ENCODE measurements at places on chromosomes 12 and 14.
A peak's percentile ranks its signal among the peaks of the same experiment; 100 is the strongest.

DNA sequence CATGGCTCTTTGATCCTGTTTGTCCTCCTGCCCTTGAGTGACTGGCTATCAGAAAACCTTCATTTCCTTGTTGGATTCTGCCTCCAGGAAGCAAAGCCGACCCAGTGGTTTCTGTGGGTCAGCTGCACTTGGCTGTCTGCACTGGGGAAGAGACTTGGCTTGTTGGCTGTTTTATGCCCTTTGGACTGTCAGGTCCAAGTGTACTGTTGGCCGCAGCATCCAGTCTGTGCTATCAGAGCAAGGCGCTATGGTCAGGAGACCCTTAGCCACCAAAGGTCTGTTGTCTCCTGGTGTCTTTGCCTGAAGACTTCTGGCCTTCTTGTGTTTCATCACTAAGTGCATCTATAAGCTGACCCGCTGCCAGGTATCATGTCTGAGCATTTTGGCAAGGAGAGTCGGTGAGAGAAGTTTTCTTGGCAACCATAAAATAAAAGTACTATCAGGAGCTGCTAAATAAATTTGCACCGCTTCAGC is 177.4 kb upstream of the HIF1A start:
- peak overlapping the region; percentile 24 for H3K4me3 ChIP-seq
- peaks cover 74% of the 10 kb centered on the region for H3K36me3 ChIP-seq
- H3K27me3 ChIP-seq, result no peaks in the 10 kb centered on the region
- peaks cover 92% of the 10 kb centered on the region for H3K4me1 ChIP-seq
- no peak for DNase-seq

DNA sequence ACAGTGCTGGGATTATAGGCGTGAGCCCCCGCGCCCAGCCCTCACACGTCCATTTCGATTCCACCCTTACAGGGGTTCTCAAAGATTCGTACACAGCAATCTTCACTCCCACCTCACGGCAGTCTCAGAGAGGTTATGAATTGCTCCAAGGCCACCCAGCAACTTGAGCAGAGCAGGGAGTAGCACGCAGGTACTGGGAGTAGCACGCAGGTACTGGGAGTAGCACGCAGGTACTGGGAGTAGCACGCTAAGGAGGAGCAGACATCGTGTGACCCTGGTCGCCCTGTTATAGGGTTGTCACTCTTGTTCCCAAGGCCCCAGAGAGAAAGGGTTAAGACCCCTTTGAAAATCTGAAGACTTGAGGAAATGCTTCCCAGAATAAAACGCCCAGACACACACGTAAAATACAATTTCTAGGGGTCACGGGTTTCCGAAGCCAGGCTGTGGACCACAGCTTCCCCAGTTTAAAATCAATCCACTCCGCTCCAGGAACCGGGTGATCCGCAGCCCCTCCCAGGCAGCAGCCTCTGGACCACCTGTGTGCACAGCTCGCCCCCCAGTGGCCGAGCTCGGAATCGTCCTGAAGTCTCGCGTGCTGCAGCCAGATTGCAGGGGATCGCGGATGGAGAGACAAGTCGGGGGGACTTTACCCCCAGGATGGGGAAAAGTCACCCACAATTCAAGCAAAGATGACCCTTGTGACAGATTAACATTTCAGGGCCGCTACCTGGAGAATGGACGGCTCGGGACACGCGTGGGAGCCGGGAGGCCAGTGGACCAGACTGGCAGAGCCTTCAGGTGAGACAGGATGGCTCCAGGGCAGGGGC is 92.0 kb downstream of the SCARB1 start:
- H3K27me3 ChIP-seq, result peaks cover 25% of the 10 kb centered on the region
- peaks cover 49% of the 10 kb centered on the region for H3K4me1 ChIP-seq
- H3K27ac ChIP-seq, result no peak overlapping the region
- peak; percentile 93 for DNase-seq
- peaks cover 9% of the 10 kb centered on the region for H3K36me3 ChIP-seq

DNA sequence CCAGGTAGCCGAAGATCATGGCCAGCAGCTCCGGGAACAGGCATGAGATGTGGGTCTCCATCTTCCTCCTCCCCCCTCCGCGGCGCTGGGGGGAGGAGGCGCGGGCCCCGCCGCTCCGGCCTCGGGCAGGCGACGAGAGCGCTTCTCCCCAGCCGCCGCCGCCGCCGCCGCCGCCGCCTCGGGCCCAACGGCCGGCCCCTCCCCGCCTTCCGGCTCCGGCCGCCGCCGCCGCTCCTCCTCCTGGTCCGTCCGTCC is 448 bp downstream of the FBXL14 start:
- peaks cover 5% of the 10 kb centered on the region for H3K36me3 ChIP-seq
- DNase-seq, result no peak
- H3K27ac ChIP-seq, result no peak overlapping the region
- H3K4me3 ChIP-seq, result peak overlapping the region; percentile 93

DNA sequence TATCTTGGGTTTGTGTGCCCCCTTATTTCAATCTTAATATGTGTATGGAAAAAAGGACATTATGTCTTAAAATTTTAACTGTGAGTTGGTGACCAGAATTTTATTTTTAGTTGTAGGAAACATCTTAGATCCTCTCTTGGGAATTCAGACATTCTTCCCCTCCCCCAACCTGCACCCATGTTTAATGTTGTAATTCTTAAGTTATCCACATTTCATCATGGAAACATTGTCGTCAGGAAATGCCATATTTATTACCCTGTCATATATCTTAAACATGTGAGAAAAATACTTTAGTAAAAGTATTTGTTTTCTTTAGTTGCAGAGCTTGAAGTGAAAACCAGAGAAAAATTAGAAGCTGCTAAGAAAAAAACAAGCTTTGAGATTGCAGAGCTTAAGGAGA is 30.3 kb downstream of the YEATS4 start:
- DNase-seq, result no peak
- H3K4me1 ChIP-seq, result peaks cover 17% of the 10 kb centered on the region
- H3K27ac ChIP-seq, result no peak overlapping the region
- peaks cover 50% of the 10 kb centered on the region for H3K36me3 ChIP-seq
- no peak overlapping the region for H3K4me3 ChIP-seq
- no peaks in the 10 kb centered on the region for H3K27me3 ChIP-seq

DNA sequence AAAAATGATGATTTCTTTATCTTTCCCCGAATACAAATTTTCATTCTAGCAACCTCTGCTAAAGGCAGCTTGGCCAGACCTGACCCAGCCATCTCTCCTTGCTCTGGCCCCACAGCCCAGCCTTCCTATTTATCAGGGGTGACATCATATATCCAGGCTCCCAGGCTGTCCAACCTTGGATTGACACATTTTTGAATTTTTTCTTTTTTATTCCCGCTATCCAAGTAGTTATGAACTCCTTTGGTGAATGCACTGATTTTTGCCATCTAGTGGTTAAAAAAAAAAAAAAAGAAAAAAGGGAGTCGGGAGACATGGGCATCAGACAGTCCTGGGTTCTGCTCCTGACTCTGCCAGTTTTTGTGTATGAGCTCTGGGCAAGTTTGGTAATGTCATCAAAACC is 120.5 kb downstream of the PTPN11 start:
- DNase-seq, result no peak
- H3K36me3 ChIP-seq, result no peaks in the 10 kb centered on the region
- no peak overlapping the region for H3K27ac ChIP-seq
- no peaks in the 10 kb centered on the region for H3K4me1 ChIP-seq
- H3K27me3 ChIP-seq, result peaks cover 12% of the 10 kb centered on the region

GRCh38 chr12:66453120-66453519 is 150.8 kb downstream of the HELB start:
- H3K27ac ChIP-seq, result no peak overlapping the region
- H3K27me3 ChIP-seq, result no peaks in the 10 kb centered on the region
- DNase-seq, result no peak
- H3K4me3 ChIP-seq, result no peak overlapping the region
- H3K4me1 ChIP-seq, result peaks cover 6% of the 10 kb centered on the region
- H3K36me3 ChIP-seq, result no peaks in the 10 kb centered on the region

DNA sequence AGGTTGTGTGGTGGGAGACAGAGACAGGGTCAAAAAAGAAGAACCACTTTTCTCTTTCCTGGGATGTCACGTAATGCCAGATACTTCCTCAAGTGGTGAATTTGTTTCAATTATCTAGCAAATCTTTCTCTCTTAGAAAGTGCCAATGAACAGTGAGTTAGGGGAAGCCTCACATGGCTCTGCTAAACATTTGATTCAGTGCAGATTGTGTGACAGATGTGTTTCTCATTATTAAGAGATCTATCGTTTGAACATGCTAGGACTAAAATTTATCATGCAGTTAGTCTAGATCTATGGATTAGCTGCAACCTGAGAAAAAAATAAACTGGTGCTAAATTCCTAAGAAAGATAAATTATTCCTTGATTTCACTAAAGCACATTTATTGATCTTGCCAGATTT is 247.8 kb downstream of the MDGA2 start:
- no peaks in the 10 kb centered on the region for H3K36me3 ChIP-seq
- H3K4me3 ChIP-seq, result no peak overlapping the region
- H3K4me1 ChIP-seq, result no peaks in the 10 kb centered on the region
- no peak overlapping the region for H3K27ac ChIP-seq
- no peaks in the 10 kb centered on the region for H3K27me3 ChIP-seq

- H3K27ac ChIP-seq, result no peak overlapping the region
- no peaks in the 10 kb centered on the region for H3K27me3 ChIP-seq
- DNase-seq, result no peak
- H3K4me3 ChIP-seq, result no peak overlapping the region
- no peaks in the 10 kb centered on the region for H3K36me3 ChIP-seq
These were observed 214.8 kb upstream of the ALG10B start for GRCh38 chr12:38101753-38102152.

- H3K4me1 ChIP-seq, result peaks cover 10% of the 10 kb centered on the region
- H3K36me3 ChIP-seq, result no peaks in the 10 kb centered on the region
- H3K4me3 ChIP-seq, result no peak overlapping the region
- no peak overlapping the region for H3K27ac ChIP-seq
These were observed 11.4 kb upstream of the ASCL1 start for GRCh38 chr12:102946042-102946441.

DNA sequence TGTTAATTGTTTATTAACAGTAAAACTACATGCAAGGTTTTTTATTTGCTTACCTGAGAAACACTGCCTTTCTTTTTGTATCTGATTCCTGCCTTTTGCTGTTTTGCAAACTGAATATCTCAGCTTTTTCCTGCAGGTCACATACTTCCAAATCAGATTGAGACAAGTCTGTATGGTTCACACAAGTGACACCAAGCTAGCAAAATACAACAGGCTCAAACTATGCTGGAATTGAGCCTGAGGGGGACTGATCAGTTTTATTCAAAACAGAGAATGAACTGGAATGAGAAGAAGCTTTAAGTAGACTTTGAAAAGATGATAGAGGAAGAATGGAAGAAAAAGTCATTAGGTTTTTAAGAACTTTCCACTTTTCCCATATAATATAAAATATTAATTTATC is 12.2 kb upstream of the CDK17 start:
- H3K27ac ChIP-seq, result no peak overlapping the region
- peaks cover 19% of the 10 kb centered on the region for H3K4me1 ChIP-seq
- no peak overlapping the region for H3K4me3 ChIP-seq
- no peaks in the 10 kb centered on the region for H3K27me3 ChIP-seq
- no peak for DNase-seq
- H3K36me3 ChIP-seq, result no peaks in the 10 kb centered on the region

- no peaks in the 10 kb centered on the region for H3K27me3 ChIP-seq
- no peak overlapping the region for H3K4me3 ChIP-seq
- H3K4me1 ChIP-seq, result no peaks in the 10 kb centered on the region
- peaks cover 13% of the 10 kb centered on the region for H3K36me3 ChIP-seq
- H3K27ac ChIP-seq, result no peak overlapping the region
- DNase-seq, result no peak
These were observed 15.8 kb downstream of the NGDN start for GRCh38 chr14:23485326-23485725.

DNA sequence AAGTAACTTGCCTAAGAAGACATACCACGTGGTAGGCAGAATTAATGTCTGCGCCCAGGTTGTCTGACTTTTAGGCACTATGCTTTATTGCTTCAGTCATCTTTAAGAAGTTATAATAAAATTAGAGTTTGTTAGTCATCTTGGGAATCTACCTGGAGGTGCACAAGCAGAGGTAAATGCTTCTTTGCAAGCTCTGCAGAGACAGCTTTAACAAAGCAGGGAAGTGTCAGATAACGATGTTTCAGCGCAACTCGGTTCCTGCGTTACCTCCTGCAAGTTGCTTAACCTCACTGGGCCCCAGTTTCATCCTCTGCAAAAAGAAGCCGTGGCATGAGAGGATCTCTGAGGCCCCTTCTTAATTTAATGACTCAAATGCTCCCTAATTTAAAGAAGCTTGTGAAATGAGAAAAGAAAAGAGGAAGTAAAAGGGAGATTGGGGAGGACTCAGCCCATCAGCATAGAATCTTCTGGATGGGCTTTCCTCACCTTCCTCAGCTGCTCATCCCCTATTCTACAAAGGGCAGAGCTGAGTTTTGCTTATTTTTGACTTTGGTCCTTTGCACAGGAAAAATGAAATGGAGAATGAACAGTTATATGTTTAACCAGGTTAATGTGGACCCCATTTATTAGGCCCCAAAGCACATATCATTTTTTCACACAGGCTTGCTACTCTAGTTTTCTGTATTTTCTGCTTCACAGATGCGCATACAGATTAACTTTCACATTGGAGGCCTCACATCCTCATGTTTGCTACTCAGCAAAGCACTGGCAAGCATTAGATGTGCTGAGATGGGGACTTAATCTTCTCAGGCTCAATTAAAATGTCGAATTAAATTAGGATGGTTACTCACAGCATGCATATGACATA is 5.1 kb downstream of the ARHGDIB start:
- H3K36me3 ChIP-seq, result peaks cover 20% of the 10 kb centered on the region
- peaks cover 80% of the 10 kb centered on the region for H3K4me1 ChIP-seq
- peak overlapping the region; percentile 89 for H3K4me3 ChIP-seq
- peak overlapping the region; percentile 91 for H3K27ac ChIP-seq
- peak; percentile 49 for DNase-seq

- DNase-seq, result no peak
- H3K4me3 ChIP-seq, result no peak overlapping the region
- no peaks in the 10 kb centered on the region for H3K27me3 ChIP-seq
- no peaks in the 10 kb centered on the region for H3K4me1 ChIP-seq
These were observed 61.3 kb downstream of the ADCK1 start for GRCh38 chr14:77861201-77861600.

DNA sequence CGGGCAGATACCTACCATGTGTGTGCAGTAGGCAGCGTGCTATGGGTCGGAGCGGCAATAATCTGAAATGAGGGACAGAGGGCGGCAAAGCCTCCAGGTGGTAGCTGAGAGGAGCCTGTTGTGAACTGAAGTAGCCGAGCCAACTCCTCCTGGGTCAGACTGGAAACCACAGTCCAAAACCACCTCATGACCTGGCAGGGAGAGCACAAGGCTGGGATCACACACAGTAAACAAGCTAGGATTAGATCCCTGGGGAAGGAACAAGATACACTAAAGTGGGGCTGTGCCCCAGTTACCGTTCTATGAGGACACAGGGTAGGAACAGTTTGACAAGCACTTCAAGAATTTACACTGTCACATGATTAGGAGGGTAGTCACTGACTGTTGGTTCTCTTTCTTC is 49.0 kb downstream of the AREL1 start:
- H3K27ac ChIP-seq, result no peak overlapping the region
- peaks cover 62% of the 10 kb centered on the region for H3K36me3 ChIP-seq
- no peaks in the 10 kb centered on the region for H3K27me3 ChIP-seq
- H3K4me3 ChIP-seq, result no peak overlapping the region
- peaks cover 28% of the 10 kb centered on the region for H3K4me1 ChIP-seq

All from activated naive CD8-positive, alpha-beta T cell treated with anti-CD3 and anti-CD28 coated beads, Interleukin-2, amount 50 U/mL, for 24 hours (primary cell).